Stimulated activated CD4-positive, alpha-beta T cell treated with anti-CD3 and anti-CD28 coated beads, TNF-alpha, amount 100 ng/mL, for 4 hours (primary cell): ENCODE measurements at places on chromosomes 1 and 21.

- no peak for DNase-seq
Observed at GRCh38 chr1:24558902-24559791, 3.3 kb downstream of the NCMAP start.

GRCh38 chr1:118717893-118718292, 270.2 kb downstream of the TBX15 start:
- no peak for DNase-seq

DNA sequence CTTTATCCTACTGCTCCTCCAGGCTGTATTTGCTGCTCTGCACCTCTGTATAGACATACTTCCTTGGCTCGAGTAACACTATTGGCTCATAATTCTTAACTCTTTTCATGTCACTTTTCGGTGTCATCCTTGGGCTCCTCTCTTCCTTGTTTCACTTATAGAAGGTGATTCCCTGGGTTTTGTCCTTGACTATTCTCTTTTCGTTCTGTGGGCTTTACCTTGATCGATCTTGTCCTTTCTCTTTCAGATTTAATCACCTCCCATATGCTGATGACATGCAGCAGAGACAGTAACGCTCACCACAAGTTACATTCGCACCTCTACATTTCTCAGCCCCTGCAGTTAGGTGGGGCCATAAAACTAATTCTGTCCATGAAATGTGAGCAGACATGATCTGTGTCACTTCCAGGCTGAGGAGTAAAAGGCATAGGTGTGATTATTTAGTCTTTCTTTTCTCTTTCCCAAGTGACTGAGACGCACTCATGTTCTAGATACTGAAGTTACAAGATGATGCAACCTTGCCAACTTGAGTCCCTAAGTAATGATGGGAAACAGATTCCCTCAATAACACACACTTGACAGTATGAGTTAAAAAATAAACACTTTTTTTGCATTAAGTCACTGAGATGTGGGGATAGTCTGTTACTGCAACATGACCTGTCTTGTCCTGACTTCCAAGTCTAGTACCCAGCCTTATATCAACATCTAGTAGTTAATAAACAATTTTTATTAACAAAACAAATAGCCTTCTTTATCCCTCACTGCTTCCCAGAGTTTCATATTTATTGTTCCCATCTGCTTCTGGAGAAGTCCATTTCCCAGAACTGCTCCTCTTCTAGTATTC, 49.9 kb upstream of the HAO2 start:
- no peak for DNase-seq

DNA sequence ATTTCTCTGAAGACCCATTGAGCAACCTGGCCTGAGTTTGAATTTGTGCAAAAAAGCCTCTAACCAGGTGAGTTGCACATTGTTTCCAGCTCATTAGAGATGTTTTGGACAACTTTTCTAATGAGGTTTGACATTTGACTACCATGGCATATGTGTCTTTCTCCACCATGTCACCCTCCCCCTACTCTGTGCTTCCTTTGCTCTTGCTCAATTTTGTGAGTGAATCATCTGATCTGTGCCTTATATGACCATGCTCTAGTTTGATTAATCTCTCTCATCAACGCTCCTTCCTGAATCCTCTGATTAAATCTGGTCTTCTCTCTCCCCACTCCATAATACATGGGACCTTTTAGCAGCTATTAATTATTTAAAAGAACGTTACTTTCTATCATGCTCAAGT, 144.8 kb upstream of the SAMSN1 start:
- DNase-seq = no peak

- no peak for DNase-seq
Observed at GRCh38 chr1:197614916-197615692, 160.2 kb downstream of the DENND1B start.

DNA sequence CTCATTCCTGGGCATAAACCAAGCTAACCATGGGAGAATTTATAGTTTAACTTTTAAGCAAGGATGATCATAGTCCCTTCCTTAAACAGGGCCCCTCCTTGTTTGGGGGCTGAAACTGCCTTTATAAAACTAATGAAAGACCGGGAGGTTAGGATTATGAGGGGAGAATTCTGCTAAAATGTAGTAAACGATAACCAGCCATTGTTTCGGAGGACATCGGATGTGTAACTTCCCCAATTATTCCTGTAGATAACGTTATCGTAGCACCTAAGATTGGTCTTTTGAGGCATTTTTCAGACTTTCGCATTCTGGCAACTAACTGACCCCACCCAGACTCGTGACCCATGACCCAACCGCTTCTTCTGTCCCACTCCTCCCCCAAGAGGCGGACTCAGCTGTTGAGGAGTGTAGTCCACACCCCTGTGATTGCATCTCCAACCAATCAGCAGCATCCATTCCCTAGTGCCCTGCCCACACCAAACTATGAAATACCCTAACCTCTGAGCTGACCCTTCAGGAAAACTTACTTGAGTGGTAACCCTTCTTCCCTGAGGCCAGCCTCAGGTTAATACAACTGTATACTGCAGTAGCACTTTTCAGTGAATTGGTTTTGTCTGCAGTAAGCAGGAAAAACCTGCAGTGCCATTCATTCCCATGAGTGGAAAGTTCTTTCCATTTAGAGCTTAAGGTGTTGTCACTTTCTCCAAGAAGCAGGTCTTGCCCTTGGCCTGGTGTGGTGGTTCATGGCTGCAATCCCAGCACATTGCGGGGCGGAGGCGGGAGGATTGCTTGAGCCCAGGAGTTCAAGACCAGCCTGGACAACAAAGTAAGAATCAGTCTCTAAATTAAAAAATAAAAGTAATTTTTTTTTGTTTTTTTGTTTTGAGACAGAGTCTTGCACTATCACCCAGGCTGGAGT, 823 bp upstream of the SYF2 start:
- no peak for DNase-seq

- no peak for DNase-seq
Observed at GRCh38 chr1:229562686-229563085, 4.2 kb upstream of the ABCB10 start.

DNA sequence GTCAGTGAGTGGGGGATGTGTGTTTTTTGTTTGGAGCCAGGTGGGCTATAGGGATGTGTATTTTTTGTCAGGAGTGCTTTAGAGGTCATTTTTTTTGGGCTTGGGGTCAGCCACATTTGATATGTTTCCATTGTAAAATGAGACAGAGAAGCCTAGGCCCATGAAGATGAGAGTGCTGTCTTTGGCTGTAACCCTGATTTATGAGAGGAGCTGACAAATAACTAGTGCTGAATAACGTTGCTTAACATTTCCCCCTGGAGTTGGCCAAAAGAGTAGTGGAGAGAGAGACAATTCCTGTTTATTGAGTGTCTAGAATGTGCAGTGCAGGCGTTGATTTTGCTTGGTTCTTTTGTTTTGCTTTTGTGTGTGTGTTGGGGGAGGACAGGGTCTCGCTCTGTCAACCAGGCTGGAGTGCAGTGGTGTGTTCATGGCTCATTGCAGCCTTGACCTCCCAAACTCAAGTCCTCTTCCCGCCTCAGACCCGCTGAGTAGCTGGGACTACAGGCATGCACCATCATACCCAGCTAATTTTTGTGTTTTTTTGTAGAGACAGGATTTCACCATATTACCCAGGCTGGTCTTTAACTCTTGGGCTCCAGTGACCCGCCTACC, 64.7 kb downstream of the S1PR1 start:
- no peak for DNase-seq

DNA sequence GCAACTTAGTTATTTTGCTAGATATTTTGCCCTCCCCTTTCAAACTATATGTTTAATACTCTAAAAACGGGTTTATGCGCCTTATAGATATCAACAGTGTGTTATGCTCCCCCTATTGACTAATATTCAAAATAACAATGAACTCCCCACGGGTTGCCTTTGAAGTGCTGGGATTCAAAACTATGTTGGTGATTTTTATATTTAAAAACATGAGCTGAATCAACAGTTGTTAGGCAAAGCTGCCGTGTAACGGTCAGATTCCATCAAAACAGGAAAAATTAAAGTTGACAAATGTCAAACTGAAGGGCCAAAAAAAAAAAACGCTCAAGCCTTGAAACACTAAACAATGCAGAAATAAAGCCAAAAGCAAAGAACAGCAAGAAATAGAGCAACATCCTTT, 2.5 kb downstream of the TGFBR3 start:
- DNase-seq = no peak

GRCh38 chr1:156964441-156964840, 44.0 kb downstream of the LRRC71 start:
- no peak for DNase-seq

- DNase-seq = no peak
Observed at GRCh38 chr1:60922304-60922703, 160.1 kb upstream of the NFIA start.

DNA sequence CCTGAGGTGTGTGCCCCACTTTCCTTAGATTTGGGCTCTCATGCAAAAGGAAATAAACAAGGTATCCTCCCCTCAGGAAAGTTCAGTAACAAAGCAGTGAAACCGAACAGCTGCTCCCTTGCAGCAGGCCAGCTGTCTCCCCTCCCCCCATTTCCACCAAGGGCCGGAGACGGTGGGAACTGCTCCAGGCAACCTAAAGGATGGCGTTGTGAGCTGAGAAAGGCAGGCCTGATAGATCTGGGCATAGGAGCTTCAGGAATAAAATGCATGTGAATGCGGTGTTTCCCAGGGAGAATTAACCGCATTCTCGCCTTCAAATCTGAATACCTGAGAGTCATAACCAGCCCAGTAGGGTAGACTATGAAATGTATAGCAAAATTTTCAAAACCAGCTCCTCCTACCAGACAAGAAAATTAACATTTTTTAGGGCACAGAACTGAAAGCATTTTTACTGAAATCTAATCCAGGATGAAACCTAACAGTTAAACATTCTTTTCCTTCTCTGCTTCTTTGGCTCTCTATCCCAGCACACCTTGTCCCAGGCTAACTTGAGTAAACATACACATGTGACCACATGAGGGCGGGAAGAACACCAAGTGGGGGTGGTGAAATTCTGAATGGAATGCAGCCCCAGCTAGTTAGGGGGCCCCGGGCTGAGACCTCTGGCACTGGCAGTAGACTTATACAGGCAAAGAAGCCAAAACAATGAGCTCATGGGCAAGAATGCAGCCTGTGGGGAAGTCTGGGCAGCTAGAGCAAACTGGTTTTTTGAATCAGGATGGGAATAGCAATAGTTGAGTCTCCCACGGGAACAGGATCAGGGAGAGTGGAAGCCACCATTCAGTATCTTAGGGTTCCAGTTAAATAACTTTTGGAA, 11.5 kb downstream of the MCL1 start:
- DNase-seq = no peak

DNA sequence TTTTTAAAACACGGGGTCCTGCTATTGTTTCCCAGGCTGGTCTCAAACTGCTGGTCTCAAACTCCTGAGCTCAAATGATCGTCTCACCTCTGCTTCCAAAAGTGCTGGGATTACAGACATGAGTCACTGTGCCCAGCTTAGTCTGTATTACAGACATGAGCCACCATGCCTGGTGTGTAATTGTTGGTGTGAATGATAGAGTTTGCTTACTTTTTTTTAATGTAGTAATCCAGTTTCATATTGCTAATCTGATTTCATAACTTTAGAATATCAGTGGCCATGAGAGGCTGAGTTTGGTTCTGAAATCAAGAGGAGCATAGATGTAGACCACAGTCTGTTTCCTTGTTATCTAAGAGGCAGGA, 3.4 kb downstream of the EPB41 start:
- no peak for DNase-seq

DNA sequence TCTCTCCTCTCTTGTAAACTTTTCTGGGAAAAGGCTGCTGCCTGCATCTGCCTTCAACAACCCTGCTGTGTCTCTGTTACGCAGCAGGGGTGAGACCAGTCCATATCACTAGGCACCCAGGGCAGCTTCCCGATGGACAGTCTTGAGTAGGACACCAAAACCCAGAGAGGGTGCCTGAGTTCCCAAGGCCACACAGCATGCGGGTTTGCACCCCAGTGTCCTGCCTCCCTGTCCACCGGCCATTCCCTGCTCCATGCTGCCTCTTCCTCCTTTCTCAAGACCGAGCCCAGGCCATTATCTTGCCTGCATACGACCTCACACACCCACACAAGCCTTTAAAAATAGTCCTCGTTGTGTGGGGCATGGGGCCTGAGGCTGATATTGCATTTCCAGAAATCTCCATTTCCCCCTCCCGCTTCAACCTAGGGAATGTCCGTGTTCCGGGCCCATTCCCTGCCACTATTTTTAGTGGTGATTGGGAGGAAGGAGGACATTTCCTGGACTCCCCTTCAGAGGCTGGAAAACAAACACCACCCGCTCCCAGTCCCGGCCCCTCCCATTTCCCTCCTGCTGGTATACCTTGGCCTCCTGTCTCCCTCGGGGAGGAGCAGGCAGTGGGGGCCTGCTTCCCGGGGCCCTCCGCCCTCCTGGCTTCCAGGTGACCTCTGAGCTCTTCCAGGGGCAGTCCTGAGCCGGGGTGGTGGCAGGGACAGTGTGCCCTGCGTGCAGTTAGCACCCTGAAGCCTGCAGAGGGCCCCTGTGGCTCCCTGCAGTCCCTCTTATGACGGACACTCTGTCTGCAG, 132.4 kb upstream of the TMEM51 start:
- no peak for DNase-seq

GRCh38 chr1:81915937-81916336, 115.2 kb downstream of the ADGRL2 start:
- no peak for DNase-seq

GRCh38 chr1:150514913-150515327, 632 bp upstream of the FALEC start:
- DNase-seq = no peak
